MCF 10A (cell line): ENCODE measurements at places on chromosomes 7 and 10. TPM values are rescaled to one million over a fixed set of nuclear protein-coding genes. Genes with fewer than 3 reads are reported as not detected.

DNA sequence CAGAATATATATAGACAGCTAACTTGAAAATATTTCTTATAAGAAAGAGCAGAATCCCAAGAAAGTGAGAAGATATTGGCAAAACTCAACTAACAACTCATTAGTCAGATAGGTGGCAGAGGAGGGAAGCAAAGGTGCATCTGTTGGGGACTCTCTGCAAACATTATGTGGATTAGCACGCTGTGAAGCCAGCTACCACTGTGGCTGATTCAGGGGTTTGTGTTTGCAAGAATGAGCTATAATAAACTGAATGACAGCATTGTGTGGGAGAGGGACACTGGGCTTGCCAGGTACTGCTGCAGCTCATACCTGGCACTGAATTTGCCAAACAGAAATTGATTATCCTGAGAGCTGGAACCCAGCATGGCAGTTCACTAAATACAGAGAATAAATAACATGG is 170.3 kb upstream of the MINDY3 start:
- DNase-seq = no peak

GRCh38 chr7:158991824-158992621 is 135.7 kb downstream of the DYNC2I1 start:
- DNase-seq = no peak

DNA sequence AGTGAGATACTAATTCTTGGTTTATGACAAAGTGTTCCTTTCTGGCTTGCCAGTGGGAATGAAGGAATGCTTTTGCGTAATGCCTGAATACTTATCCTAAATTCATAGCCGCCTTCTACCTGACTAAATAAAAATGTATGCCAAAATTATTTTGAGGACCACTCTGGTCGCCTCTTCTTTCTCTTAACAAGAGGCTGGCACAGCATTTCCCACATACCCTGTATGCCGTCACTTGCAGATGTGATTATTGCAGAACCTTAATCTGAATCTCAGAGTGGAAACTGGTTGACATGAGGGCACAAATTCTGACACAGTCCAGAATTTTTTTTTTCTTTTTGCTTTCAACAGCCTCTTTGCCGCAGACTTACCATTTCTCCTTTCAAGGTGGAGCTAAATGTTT is 124.6 kb upstream of the GLCCI1 start:
- DNase-seq = no peak

DNA sequence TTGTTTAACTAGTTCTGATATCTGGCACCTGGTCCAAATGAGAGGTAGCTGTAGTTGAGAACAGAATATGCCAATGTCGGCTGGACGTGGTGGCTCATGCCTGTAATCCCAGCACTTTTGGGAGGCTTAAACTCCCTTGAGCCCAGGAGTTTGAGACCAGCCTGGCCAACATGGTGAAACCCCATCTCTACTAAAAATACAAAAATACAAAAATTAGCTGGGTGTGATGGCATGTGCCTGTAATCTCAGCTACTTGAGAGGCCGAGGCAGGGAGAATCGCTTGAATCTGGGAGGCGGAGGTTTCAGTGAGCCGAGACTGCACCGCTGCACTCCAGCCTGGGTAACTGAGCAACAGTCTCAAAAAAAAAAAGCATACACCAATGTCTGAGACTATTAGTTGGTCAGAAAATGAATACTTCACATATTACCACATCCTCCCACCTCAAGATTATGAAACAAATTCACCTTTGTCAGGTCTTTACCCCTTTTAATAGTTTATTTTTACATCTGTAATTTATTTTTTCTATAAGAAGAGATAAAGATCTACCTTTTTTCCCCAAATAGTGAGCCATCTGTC is 38.8 kb downstream of the EPC1 start:
- no peak for DNase-seq

The EMX2 gene
- total RNA-seq = not detected in 2 replicates

- no peak for DNase-seq
Observed at GRCh38 chr7:33346055-33346454, 216.7 kb downstream of the BBS9 start.

- DNase-seq = no peak
Observed at GRCh38 chr7:107999779-108000560, 3.0 kb downstream of the LAMB1 start.

The CPN1 gene
- not detected in 2 replicates for total RNA-seq

The NPFFR1 gene
- total RNA-seq = not detected in 2 replicates

DNA sequence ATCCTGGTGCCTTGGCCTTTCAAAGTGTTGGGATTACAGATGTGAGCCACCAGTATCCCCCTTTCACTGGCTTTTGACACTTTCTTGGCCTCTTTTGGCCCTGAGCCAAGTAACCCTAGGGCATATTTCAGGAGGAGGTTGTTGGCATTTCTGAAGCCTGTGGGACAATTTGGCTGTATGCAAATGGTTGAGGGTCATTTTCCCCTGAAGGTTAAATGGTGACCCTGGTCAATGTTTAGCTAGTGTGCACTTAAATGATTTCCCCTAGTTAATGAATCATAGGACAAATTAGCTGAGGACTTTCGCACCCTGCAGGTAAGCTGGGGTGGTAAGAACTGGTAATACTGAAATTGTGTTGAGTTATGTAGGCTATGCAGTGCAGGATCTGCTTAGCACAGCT is 660.5 kb downstream of the LRMDA start:
- no peak for DNase-seq

GRCh38 chr7:28002638-28003037 is 178.0 kb downstream of the JAZF1 start:
- DNase-seq = no peak

GRCh38 chr10:122282253-122282671 is 11.2 kb downstream of the BTBD16 start:
- peak; percentile 23 for DNase-seq

DNA sequence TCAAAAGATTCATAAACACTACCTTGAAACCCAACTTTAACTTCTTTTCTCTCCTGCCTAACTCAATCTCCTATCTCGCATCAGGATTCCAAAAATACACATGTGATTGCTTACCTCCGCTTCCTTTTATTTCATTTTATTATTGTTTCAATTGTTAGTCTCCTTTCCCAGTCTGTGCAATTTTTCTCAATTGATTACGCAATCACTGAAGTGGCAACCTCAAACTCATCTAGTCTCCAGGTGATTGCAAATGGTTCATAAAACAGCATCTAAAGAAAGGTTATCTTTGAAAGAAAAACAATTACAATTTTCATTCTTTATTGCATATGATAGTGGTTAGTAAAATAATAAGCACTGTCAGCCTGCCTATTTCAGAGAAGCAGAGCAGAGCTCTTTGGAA is 45.6 kb downstream of the CHRM2 start:
- DNase-seq = no peak

DNA sequence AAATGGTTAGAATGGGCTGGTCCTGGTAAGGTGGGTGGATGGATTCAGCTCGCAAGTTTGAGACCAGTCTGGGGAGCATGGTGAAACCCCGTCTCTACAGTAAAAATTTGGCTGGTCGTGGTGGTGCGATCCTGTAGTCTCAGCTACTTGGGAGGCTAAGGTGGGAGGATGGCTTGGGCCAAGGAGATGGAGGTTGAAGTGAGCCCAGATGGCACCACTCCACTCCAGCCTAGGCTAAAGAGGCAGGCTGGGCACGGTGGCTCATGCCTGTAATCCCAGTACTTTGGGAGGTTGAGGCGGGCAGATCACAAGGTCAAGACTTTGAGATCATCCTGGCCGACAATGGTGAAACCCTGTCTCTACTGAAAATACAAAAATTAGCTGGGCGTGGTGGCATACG is 15.3 kb downstream of the IFT22 start:
- DNase-seq = no peak

DNA sequence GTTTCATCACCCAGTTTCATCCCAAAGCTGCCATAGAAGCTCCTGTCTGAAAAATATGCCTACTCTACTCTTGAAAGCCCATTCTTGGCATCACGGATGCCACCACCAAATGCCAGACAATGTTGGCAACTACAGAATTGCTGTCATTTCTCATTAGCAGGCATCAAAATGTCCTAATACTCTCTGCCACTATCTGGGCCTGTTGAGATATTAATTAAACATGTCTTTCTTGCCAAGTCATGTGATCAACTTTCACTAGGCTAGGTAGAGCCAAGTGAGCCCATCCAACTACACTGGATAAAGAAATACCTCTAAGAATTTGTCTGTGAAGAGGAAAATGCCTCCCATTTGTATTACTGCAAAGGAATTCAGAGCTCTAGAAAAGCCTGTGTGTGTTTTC is 1093.3 kb upstream of the C7orf33 start:
- no peak for DNase-seq

DNA sequence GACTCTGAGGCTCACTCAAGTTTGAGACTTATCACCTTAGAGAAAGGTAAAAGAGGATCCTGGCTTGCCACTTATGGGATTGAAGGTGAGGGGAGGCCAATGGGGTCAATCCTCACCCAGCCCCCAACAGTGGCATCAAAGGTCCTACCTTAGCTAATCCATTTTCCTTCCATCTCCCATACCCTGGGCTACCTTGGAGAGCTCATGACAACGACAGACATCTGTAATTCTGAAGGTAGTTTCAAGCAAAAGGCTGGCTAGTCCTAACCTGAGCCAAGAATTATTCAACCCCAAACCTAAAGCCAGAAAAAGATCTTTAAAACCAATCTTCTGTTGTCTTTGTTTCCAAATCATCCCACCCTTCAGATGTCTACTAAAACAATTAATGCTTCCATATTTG is 179.2 kb upstream of the GHITM start:
- no peak for DNase-seq

- no peak for DNase-seq
Observed at GRCh38 chr10:126731610-126731990, 61.1 kb upstream of the C10orf90 start.

The MICALL2 gene
- total RNA-seq = 12.3 and 15.8 TPM in 2 replicates

DNA sequence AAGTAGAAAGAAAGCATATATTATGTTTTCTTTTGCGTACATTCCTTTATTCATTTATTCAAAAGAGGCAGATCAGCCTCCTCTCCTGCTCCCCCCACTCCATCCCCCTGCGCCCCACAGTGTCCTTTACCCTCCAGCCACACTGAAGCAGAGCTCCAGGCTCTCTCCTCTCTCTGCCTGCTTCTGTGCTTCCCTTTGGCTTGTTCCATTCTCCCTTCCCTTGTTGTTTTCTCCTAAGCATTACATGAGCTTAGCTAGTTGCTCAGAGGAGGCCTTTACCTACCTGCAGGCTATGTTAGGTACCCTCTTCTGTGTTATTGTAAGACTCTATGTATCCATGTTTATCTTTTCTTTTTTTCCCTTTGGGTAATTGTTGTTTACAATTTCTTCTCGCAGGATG is 27.4 kb downstream of the CNNM2 start:
- no peak for DNase-seq

The ZNF12 gene
- 22.1 and 22.4 TPM in 2 replicates for total RNA-seq

DNA sequence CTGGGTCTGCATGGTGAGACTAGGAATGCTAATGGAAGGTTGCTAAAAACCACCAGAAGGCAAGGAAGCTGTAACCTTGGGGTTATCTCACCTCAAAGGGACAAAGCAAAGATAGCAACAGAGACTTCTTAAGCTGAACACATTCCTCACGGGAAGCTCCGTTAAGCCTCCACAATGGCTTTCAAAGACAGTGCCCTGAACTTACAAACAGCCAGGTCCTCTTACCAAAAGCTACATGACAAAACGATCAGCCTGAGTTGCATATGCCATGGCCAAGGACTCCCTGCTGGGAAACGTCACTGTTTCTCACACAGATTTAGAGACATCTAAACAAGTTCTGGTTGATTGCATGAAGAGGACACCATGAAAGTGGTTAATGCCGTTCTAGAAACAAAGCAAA is 52.7 kb downstream of the HTR5A start:
- no peak for DNase-seq

GRCh38 chr7:110645060-110645459 is 445.9 kb upstream of the LRRN3 start:
- no peak for DNase-seq
